ENCODE measurements at places on chromosomes 4 and X. TPM values are rescaled to one million over a fixed set of nuclear protein-coding genes. Genes with fewer than 3 reads are reported as not detected.

CTAG1A gene
- not detected for total RNA-seq

GRCh38 chrX:103175944-103176753 lies 38.8 kb upstream of the BEX4 start:
- DNase-seq, result peak; percentile 52
- H3K27me3 ChIP-seq, result peaks cover 6% of the 10 kb centered on the region
- H3K27ac ChIP-seq, result no peak overlapping the region
- no peak overlapping the region for H3K4me3 ChIP-seq
- H3K4me1 ChIP-seq, result peaks cover 3% of the 10 kb centered on the region

CXorf58 gene
- not detected for total RNA-seq

TMPRSS11A gene
- not detected for total RNA-seq

GRCh38 chr4:16669036-16669435 lies 229.4 kb downstream of the LDB2 start:
- H3K27ac ChIP-seq, result no peak overlapping the region
- no peak for DNase-seq
- no peaks in the 10 kb centered on the region for H3K36me3 ChIP-seq
- H3K4me3 ChIP-seq, result no peak overlapping the region
- no peaks in the 10 kb centered on the region for H3K4me1 ChIP-seq

GRCh38 chr4:186074189-186074588 lies 5.2 kb downstream of the TLR3 start:
- no peaks in the 10 kb centered on the region for H3K27me3 ChIP-seq
- DNase-seq, result no peak
- H3K27ac ChIP-seq, result no peak overlapping the region
- H3K4me1 ChIP-seq, result peaks cover 10% of the 10 kb centered on the region

DUSP21 gene
- not detected for total RNA-seq

DNA sequence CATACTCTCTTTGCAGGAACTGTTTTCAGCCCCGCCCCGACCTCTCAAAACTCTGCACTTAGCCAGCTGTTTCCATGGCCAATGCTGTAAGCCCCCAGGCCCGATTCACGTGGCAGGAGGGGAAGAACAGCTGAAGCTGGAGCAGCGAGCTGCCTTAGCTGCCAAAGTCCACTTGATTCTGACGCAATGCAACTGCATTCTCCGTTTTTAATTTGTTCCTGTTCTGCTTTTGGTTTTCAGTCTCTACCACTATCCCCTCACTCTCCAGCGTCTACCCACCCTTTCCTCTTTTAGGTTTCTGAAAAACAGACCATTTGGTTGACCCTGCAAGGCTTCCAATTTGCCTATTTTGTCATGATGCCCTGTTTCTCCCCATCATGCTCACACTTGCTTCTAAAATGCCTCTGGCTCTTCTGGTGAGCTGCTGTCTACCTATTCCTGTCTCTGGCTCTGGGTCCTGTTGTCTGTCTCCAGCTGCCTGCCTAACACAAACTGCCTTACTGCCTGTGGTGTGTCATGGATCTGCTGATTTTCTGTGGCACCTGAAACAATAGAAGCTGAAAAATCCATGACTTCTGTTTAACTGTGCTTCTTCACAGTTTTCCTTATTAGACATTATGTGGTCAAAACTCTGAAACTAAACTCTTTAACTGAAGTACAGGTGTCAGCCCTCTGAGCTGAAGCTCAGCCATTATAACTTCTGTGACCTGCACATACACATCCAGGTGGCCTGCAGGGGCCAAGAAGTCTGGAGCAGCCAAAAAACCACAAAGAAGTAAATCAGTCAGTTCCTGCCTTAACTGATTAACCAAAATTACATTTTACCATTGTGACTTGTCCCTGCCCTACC lies 160.5 kb upstream of the AGTR2 start:
- no peaks in the 10 kb centered on the region for H3K27me3 ChIP-seq
- H3K4me1 ChIP-seq, result no peaks in the 10 kb centered on the region
- no peak overlapping the region for H3K27ac ChIP-seq
- DNase-seq, result no peak
- peaks cover 1% of the 10 kb centered on the region for H3K36me3 ChIP-seq
